Left cardiac atrium (tissue), 4 donors: ENCODE measurements at places on chromosomes 2 and 18.

DNA sequence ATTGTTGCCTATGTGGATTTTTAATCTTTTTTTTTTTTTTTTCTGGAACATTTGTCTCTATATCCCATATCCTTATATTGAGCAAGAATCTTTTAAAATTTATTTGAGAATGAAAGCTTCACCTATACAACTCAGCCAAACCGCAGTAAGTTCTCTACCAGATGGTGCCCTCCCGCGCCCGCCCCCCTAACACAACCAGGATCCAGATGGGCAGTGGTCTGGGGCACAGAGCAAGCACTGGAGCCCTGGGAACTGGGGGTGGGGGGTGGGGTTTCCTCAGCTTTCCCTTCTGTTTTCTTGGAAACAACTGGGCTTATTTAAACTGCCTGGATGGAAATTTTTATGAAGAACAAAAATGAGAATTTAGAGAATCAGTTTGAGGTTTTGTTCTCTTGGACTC is 74.6 kb downstream of the ACAA2 start:
- no peak for DNase-seq

DNA sequence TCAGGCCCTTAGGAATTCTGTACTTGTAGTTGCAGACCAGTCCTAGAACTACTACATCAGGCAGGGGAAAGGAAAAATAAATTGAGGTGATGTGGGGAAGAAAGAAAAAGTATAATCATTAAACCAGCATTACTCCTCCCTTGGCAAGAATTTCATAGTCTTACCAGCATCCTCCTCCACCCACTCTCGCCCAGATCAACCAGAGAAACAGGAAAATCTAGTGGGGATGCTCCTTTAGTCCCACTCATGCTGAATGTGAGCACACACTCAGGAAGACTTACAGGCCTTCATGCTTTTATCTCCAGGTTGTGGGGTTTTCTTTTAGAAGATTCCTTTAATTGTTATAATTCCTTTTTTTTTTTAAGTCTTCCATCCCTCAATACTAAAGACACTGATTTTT is 129.3 kb upstream of the CCDC150 start:
- DNase-seq: no peak

GRCh38 chr18:40529478-40529877 is 1425.6 kb upstream of the PIK3C3 start:
- DNase-seq: no peak

DNA sequence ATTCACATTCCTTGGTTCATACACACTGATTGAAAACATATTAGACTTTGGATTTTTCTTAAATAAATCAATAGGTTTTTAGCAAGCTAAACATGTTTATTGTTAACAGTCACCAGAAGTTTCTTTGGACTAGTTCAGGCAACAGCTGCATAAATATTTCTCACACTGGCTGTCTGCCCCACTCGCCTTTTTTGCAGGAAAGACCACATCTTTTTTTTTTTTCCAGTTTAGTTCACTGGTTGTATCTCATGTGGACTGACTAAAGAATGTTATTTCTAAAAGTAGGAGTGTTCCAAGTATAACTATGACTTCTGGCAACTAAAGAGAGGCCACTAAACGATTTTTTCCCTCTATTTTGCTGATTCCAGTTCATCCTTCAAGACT is 31.1 kb downstream of the SLC40A1 start:
- no peak for DNase-seq

DNA sequence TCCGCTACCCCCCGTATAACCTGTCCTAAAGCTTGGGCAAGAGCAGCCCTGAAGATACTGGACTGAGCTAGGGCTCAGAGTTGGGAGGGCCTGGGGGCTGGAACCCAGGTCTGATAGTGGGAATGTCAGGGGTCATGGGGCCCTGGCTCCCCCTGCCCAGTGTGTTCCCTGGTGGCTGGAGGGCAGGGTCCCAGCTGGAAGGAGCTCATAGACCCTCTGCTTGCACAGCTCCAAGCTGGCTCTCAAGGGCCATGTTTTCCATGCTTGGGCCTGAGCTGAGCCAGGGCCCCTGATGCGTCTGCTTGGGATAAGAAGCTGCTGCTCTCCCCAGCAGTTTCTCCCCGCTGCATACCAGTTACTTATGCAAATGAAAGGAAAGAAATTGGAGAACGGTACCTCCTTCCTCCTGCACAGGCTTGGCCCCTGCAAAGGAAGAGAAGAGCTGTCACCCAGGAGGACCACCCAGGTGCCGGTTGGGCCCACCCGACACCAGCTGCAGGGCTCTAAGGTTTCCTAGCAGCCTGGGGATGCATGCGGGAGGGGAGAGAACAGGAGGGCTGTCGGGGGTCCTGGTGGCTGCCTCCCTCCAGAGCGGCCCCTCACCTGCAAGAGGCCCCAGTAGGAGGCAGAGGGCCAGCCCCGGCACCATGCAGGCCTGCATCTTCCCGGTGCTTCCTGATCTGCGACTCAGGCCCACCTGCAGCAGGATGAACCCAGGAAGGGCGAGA is 628 bp downstream of the OTOS start:
- no peak for DNase-seq

DNA sequence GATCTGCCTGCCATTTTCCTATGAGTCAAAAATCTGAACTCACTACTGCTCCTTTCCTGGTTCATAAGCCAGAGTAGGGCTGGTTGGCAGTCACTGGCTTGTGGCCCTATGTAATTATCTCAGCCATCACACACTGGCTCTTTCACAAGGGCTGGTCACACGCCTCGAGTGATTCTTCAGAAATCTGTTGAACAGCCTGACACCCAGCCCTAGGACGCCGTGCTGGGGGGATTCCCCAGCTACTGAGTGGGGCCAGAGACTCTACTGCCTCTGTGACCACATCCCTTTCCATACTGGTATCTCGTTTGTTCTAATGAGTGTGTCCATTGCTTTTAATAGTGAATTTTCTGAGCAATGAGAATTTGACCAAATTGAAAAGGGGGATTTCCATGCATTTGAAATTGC is 45.8 kb upstream of the RBM44 start:
- DNase-seq: no peak

DNA sequence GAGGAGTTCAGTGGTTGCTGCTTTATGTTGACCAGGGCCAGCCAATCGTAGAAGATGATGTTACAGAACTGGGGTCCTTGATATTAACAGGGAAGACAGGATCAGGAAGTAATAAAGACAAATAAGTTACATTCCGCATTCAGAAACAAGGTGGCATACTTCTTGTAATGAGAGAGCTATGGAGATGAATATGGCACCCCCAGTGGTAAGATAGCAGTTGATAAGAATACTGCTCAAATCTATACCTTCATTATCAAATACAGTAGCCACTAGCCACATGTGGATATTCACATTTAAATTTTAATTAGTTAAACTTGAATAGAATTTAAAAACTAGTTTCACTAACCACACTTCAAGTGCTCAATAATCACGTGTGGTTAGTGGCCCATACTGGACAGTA is 290.4 kb upstream of the RBMS1 start:
- DNase-seq: no peak

DNA sequence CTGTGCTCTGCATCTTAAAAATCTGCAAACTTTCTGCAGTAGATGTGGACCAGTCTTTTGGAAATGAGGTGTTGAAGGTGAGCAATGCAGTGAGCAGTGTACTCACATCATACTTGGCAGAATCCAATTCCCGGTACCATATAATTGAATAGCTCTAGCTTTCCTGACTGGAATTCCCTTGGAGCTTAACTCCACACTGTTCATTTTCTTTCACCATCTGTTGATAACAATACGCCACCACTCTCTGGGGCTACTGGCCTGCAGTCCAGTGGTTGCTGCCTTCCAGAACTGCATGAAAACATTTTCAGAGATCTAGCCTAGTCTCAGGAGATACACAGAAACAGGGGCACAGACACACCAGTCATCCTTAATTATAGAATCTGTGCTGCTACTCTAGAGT is 820.0 kb upstream of the NXPH2 start:
- no peak for DNase-seq

DNA sequence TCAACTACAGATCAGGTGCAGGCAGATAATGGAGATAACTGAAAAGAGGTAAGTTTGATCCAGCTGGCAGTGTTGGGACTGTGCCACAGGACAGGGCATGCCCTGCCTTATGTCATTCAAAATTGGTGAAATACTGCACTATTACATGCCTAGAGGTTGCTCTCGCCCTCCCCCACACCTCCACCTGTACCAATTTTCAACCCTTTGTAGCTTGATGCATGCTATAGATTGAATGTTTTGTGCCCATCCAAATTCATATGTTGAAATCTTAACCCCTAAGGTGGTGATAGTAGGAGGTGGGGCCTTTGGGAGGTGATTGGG is 72.1 kb upstream of the LYPD6B start:
- no peak for DNase-seq

- DNase-seq: no peak
These were observed 23.4 kb downstream of the DNAH6 start for GRCh38 chr2:84539729-84540128.

GRCh38 chr2:19797871-19798270 is 103.9 kb downstream of the TTC32 start:
- DNase-seq: no peak

DNA sequence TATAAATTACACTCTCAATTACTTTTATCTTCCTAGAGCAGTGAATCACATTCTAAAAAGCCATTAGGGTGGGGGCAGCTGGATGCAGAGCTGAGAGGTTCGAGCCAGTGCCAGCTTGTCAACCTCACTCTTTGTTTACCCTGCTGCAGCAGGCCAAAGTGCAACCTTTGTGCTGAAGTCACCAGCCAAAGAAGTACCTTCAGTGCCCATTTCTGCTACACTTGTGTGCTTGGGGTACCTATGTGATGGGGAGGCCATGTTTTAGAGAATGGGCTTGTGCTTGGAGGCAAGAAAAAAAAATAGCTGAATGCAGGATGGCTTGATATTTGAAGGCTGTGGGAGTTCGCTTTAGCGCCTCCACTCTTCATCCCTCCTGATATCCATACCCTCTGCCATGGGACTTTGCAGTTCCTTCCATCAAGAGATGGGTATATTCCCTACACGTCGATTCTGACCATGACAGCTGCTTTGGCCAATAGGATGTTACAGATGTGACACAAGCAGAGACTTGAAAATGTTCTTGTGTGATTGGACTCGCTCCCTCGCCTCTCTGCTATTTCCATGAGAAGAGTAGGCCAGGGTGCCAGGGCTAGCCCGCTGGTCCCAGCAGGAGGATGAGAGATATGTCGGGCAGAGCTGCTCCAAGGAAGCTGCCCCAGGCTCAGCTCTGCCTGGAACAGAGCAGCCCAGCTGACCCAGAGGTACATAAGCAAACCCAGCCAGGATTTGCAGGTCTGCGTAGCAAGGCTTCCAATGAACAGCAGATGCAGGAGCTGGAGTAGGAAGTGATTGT is 12.7 kb upstream of the FZD5 start:
- DNase-seq: no peak

GRCh38 chr18:51447351-51448342 is 250.2 kb upstream of the MEX3C start:
- DNase-seq: peak; percentile 22

DNA sequence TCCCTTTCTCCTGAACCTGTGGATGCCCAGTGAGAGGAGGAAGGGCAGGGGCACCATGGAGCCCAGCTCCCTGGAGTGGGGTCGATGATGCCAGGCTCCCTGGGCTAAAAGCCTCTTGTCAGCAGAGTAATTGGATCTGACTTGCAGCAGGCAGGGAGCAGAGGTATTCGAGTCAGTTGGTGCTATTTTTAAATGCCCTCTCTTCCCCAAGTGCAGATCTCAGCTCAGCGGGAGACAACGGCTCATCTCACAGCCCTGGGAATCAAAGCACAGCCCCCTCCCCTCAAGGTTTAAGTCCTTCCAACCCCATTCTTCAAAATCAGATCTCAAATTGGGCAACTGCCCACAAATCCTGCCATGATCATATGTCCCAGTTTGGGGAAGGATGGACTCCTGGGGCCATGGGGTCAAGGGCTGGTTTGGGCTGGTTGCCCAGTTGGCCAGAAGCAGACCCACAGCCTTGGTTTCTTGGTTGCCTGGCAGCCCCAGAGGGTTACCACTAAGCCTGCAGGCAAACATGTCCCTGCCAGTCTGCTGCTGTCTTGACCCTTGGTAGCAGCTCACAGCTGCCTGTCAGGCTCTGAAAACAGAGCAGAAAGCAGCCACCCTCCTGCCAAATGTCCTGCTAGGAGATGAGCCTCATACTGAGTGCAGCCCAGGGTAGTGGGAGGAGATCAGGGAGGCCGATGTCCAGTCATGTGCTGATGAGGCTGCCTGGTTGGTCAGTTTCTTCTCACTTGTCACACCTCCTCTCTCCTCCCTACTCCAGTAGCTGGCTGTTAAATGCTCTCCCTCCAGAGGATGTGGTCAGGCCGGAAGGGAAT is 244.9 kb downstream of the LOXHD1 start:
- DNase-seq: peak; percentile 32

GRCh38 chr2:41329040-41329439 is 718.8 kb upstream of the PKDCC start:
- DNase-seq: no peak

GRCh38 chr2:233414777-233415570 is 60.7 kb downstream of the DGKD start:
- DNase-seq: peak; percentile 68

DNA sequence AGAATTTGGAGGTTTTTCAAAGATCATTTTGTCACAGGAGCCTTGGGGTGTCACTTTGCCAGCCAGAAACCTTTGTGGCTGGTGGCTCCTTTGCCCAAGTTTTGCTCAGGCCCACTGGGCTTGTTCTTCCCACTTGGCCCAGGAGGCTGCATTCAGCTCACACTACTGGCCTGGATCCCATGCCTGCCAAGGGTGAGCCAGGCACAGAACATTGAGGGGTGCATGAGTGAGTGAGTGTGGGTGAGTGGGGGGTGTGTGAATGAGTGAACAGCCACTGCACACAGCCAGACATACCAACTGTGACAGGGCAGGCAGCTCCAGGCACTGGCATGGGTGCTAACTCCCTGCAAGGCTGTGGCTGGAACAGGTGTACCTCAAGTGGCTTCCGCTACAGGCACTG is 39.6 kb downstream of the FAM171B start:
- no peak for DNase-seq

DNA sequence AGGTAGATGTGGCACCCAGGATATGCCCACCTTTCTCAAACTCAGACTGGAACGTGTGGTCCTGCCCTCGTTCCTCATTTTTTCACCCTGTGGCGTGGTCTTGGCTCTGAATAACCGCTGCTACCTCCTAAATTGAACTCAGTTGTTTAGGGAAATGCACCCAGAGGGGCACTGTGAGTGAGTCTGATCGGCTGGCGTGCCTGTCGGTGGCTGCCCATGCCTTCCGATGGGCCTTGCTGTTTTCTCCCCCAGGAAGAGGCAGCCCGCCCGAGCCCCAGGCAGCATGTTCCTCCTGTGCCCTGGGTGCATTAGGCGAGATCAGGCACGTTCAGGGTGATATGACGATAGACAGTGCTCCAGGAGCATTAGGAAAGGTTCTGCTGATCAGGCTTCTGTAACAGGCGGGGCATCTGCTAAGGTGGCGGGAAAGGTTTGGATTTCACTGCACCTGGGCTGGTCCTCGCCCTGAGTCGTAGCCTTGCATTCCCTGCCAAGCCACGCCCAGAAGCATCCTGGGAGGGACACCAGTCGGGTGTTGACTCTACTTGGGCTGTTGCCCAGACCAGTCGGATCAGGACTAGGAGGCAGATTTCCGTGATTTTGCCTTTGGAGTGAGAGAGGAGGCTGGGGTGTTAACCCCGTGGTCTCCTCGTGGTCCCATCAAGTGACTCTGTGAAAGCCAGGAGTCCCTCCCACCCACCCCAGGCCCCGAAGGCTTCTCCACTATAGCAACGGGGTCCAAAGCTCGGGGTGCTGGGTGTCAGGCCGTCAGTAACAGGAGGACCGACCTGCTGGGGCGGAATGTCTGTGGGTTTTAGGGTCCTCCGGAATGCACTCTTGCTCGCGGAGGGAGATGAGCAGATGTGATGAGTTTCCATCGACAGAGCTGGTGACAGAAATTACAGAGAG is 75.1 kb downstream of the SH3BP4 start:
- DNase-seq: peak; percentile 73
